ENCODE measurements at places on chromosomes 13 and 19.

- no peak for DNase-seq
Measured at GRCh38 chr19:47020992-47021496, 1.4 kb downstream of the NPAS1 start.

DNA sequence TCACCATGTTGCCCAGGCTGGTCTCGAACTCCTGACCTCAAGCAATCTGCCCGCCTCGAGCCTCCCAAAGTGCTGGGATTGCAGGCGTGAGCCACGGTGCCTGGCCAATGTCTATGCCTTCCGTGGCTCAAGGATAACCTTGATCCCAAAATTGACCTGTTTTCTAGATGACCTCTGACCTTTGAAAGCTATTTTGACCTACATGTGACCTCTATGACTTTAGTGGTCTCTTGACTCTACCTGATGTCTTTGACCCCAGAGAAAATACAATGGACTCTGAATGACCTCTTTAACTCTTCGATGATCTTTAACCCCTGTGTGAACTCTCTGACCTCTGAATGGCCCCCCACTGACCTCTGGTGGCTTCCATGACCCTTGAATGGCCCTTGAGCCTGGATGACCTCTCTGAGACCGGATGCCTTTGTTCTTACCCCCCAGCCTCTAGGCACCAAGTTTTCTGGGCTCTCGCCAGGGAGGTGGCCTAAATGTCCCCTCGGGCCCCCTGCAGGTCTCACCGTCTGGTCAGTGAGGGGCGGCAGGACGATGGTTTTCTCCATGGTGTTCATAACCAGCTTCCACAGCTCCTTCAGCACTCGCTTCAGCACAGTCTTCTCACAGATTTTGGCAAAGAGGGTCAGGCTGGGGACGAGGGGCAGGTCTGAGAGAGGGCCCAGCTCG, 63.7 kb downstream of the UNC13A start:
- no peak for DNase-seq

GRCh38 chr19:19278315-19278714, 5.2 kb upstream of the TM6SF2 start:
- no peak for DNase-seq

- no peak for DNase-seq
Measured at GRCh38 chr13:100818711-100819110, 144.1 kb upstream of the TMTC4 start.

- DNase-seq = no peak
Measured at GRCh38 chr13:111637365-111637764, 316.9 kb downstream of the TEX29 start.

DNA sequence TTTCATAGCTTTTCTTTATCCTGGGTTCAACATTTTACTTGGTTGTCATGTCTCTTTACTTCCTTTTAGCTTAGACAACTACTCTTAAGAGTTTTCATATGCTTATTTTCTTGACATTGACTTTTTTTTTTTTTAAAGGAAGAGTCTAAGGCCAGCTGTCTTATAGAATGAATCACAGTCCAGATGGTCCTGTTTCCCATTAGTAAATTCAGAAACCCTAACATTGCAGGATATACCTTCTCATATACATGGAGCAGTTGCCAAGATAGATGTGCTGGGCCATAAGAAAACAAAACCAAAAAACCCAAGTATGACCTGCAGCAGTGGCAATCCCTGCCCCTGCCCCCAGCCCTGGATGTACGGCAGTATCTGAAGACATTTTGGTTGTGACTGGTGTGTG, 72.8 kb downstream of the COG3 start:
- no peak for DNase-seq
